ENCODE measurements at places on chromosomes 3 and 15. TPM values are rescaled to one million over a fixed set of nuclear protein-coding genes. Genes with fewer than 3 reads are reported as not detected.

Gene FBXL22
- 0.04 TPM for polyA plus RNA-seq

Gene USF3
- polyA plus RNA-seq: 10.6 TPM

DNA sequence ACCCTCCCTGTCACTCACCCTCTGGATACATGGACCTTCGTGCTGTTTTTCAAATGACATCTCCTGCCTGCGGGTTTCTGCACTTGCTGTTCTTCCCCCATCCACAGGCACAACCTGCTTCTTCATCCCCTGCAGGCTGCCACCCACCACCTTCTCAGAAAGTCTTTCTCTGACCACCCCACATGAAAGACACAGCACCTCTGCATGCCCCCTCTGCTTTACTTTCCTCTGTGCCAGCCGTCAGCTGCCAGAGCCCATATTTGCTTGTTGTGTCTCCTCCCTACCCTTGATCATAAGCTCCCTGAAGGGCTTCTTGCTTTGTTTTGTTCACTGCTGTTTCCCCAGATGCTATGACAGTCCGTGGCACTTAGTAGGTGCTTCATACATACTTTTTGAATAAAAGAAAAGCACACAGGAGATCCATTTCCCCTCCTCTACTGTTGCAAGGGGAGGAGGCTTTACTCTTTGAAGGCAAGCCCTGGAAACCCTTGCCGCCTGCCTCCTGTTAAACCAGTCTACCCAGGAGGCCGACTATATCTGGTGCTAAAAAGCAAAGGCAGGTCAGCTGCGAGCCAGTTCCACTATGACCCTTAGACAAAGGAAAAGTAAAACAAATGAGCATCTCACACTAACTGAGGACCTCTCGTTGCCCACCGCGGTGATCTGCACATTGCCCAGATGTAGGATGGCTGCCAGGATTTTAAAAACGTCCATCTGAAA lies 31.9 kb downstream of the MYO5C start:
- no peak for DNase-seq

- DNase-seq: no peak
These were observed 1.4 kb downstream of the FOXP1 start for GRCh38 chr3:71582036-71582611.

GRCh38 chr3:41853540-41854196 lies 108.2 kb downstream of the ULK4 start:
- DNase-seq: no peak
